NCI-H1436 treated with DMSO at 0.1 percent for 48 hours (cell line): ENCODE measurements at places on chromosomes 1 and 21.

- no peak for DNase-seq
Observed at GRCh38 chr1:94531664-94532063, 9.9 kb downstream of the F3 start.

- no peak for DNase-seq
Observed at GRCh38 chr1:71492298-71493041, 411.6 kb upstream of the ZRANB2 start.

DNA sequence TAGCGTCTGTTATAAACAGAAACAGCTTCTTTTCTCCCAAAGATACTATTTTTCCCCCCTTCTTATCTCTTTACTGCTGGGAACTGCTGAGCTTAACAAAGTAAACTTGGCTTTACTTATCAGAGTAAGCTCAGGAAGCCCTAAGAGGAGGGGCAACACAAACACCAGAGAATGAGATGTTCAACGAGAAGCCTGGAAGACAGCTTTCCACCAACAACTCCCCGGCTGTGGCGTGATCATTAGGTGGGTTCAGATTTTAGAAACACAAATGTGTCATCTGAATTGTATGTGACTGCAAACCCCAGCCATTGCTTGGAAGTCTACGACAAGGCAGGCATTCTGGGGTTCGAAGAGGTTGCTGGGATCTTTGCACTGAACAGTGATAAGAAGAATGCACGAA lies 181.2 kb upstream of the ESRRG start:
- DNase-seq: no peak

DNA sequence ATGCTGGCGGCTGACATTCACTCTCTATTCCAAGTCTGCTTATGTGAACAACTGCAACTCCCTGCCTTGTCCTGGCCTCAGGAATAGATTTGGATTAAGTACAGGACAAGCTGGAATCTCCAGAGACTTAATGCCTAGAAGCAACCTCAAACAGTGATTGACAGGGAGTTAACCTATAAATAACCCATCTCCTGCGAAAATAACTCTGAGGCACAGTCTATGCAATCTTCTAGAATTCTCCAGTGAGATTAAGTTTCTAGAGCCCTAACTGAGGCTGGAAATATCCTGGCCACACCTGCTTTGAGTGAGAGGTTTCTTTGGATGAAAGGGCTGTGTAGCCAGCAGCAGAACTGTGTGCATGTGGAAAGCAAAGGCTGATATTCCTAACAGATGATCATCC lies 25.3 kb upstream of the ATP1A1 start:
- DNase-seq: no peak

GRCh38 chr1:76867342-76868130 lies at the start of gene ST6GALNAC5:
Gene ST6GALNAC5, plus strand, starts transcription at chr1:76867480.
- DNase-seq: peak; percentile 17

GRCh38 chr1:233268389-233269022 lies 27.0 kb downstream of the PCNX2 start:
- DNase-seq: no peak

DNA sequence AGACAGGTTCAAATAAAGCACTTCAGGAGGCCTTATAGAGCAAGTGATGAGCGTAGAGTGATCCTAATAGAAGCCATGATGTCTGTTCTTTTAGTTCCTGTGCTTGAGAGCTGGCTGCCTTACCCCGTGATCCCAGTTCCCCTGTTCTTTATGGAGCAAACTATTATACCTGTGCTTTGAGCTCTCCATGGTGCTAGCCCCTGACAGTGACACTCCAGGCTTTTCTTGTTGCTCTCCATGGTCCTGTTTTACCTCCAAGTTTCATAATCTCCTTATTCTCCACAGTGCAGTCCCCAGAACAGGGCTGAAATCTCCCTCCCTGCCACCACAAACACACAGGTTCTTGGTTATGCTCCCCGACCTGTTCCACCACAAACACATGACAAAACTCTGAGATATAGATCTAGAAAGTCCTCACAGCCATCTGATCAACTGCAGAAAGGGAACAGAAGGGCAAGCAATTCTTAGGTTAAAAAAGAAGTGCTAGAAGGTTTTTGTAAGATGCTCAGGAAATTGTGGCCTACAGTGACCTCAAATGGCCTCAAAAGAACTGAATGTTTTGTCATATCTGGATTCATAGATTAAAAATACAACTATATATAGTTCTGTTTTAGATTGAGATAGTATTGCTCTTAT lies 6.0 kb downstream of the CADM3 start:
- no peak for DNase-seq

- DNase-seq: no peak
Observed at GRCh38 chr1:153852170-153852569, 70.6 kb downstream of the GATAD2B start.

DNA sequence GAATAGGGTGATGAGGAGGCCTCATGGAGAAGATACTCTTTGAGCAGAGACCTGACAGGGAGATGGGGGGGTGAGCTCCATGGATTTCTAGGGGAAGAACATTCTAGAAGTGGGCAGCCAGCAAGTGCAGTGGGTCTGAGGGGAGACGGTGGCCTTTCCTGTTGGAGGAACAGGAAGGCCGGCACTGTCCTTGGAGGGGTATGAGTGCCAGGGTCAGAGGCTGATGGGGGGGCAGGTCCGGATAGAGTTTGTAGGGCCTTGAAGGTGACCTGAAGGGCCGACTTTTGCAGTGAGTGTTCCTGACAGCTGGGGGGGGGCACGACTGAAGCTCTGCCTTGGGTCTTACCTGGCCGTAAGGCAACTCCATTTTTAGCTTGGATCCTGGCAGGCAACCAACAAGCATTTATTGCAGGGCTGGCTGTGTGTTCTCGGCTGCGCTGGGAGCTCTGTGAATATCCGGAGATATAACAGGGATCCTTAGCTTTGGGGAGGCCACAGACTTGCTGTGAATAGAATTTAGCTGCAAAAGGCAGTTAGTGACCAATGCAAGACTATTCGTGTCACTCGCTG lies 130.6 kb downstream of the MRPS6 start:
- no peak for DNase-seq

DNA sequence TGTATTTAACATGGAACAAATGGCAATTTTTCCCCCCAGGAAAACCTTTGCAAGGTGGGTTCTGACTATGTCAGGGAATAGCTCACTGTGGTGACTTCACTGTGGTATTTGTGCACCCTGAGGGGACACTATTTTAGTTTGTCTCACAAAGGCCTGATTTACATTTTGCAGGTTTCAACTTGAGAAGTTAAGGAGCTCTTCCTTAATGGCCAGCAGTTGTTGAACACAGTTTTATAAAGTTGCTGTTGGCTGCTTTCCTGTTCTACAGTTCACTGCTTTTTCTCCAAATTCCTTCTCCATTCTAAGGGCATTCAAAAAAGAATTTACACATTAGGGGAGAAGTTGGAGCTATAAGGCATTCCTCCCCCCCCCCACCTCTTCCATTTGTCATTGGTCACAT lies 4.6 kb downstream of the LAMC1 start:
- DNase-seq: no peak

- DNase-seq: no peak
Observed at GRCh38 chr1:26779098-26779668, 8.6 kb upstream of the PIGV start.

DNA sequence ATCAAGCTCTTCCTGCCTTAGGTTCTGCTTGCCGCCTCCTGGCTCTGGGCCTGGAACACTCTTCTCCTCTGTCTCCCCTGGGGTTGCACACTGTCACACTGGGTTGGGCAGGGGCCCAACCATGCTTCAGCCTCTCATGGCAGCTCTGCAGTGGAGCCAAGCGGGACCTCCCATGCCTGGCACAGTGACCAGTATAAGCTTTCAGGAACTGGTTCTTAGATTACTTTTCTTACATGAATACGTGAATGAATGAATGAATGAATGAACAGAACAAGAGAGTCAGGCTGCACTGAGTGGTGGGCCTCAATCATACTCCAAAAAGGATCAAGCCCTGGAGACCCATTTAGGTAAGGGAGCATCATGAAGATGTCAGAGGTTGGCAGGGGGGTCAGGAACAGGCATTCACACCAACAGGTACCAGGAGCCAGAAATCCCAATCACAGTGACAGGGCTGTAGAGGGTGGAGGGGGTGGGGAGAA lies 30.8 kb upstream of the TMEM125 start:
- DNase-seq: no peak

DNA sequence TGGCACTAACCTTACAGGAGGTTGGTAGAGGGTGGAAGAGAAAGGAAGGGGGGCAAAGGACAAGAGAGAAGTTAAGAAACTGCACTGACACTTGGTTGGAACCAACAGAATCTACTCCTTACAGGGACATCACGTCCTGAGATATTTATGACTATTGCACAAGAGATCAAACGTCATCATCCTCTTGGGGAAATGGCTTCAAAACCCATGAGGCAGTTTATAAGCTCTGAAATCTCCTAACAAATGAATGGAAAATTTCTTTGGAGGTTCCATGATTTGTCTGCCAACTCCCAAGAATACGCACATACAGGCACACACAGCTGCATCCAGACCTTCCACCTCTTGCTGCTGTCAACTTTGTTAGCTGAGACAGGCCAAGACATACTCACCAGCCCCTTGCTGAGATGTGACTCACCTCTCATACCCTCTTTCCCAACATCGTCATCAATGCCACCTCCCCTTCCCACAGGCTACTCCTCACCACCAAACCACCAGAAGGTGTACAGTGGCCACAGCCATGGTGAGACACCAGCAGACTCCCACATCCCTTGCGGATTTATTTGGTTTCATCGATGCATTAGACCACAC lies 135.5 kb downstream of the SETD4 start:
- DNase-seq: no peak

- DNase-seq: no peak
Observed at GRCh38 chr1:164562947-164563520, 4.0 kb downstream of the PBX1 start.

DNA sequence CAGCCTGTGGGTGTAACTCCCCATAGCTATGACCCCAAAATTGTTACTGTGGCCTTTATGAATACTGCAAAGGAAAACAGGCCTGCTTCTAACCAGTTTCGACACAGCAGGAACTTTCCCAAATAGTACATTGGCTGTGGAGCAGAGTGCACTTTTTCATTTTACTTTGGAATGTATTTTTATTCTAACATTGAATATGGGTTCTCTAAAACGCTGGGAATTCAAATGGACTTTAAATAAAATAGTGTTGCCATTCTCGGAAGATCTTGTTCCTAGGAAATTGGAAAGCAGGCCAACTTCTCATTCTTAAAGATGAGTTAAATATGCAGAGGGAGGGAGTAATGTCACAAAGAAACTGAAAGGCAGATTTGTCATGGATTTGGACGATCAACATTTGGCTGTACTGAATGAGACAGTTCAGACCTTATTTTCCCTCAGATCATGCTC lies 39.6 kb upstream of the ARHGAP29 start:
- no peak for DNase-seq

- DNase-seq: no peak
Observed at GRCh38 chr21:21457077-21457476, 458.9 kb downstream of the NCAM2 start.

GRCh38 chr21:25375675-25376074 lies 231.6 kb downstream of the MRPL39 start:
- no peak for DNase-seq

DNA sequence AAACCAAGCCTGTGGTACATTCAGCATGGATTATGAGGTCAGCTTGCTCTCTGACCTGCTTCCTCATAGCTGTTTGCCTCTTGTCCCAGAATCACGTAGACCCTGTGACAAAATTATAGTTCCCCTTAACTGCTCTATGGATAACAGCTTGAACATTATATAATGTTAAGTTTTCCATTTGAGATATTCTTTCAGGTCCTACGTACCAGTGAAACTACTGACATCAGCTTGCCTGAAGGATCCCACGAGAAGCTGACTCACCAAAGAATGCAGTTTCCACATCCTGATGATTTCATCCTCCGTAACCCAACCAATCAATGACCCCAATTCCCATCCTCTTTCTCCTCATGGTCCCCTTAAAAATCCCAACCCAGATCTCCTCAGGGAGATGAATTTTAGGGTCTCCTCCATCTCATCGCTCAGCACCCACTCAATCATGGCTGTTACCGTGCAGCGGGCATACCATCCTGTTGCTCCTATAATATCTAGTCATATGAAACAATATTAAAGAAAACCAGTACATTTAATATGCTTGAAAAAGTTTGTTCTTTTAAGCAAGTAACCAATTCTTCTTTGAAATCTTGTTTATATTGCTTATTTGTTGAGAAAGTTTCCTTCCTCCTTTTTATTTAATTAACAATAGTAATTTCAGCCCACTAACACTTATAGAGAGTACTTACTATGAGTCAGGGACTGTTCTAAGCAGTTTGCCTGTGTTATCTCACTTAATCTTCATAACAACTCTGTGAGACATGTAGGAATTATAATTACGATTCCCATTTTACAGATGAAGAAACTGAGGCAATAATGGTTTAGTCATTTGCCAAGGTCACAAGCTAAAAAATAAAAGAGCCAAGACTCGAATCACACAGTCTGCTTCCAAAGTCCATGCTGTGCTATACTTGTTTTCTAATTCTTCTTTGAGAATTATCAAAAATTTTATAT lies 27.4 kb downstream of the CHML start:
- DNase-seq: no peak

DNA sequence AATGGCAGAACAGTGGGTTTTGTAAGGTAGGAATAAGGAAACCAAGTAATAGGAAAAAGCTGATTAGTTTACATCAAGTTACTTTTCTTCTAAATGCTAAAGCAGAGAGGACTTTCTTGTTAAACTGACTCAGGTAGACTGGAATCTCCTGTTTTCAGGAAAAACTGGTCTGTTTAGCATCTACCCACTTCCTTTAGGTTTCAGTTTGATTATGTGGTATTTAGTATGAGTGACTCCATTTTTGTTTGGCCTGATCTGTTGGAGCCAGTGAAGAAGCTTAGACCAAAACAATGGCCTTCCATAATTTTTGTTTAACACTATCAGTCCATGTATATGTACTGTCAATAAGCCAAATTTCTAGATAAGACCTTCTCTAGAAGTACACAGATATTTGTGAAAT lies 88.4 kb downstream of the EPB41 start:
- no peak for DNase-seq

GRCh38 chr1:67735206-67735605 lies 50.2 kb downstream of the GADD45A start:
- no peak for DNase-seq

DNA sequence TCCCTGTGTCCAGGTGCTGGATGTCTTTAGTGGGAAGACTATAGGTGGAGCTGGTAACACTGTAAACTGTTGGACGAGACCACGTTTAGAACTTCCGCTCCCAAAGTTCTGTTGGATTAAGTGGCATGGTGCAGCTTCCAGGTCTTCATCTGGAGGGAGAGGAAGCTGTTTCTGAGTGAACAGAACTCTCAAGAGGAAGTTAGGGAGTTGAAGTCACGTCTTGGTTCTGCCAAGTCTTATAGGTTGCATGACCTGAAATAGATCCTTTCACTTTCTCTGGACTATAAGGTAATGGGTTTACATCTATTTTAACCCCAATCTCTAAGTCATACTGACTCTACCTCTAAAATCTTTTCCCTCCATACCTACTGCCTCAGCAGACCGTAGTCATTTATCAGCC lies 97.4 kb upstream of the TNR start:
- no peak for DNase-seq

- DNase-seq: no peak
Observed at GRCh38 chr1:212098771-212099170, 63.2 kb downstream of the DTL start.

GRCh38 chr1:221148660-221149059 lies 269.4 kb downstream of the HLX start:
- DNase-seq: no peak
